Activated T-cell treated with anti-CD3 and anti-CD28 coated beads for 4 hours (primary cell): ENCODE measurements at places on chromosomes 2 and 18.

- peak; percentile 79 for DNase-seq
These were observed 6.5 kb downstream of the PTMA start for GRCh38 chr2:231714639-231715498.

DNA sequence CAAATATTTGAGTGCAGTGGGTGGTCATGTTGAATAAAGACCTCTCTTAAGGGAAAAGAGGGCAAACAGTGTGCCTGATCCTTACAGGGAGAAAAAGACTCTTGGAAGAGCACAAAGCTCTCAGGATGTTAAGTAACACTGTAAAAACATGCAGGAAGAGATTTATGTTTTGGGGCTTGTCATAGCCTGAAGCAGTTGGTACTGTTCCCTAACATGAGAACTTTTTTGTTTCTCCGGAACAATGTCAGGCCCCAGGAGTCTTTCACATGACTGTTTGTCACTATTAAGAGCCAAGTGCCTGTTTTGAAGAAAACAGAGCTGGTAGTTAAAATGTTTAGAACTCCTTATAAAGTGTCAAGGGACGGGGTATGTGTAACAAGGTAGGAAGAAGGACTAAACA is 83.7 kb upstream of the B3GNT2 start:
- DNase-seq = no peak

- DNase-seq = no peak
These were observed 980 bp upstream of the RNPEPL1 start for GRCh38 chr2:240567137-240567871.

- DNase-seq = no peak
These were observed 306.6 kb downstream of the SUCLG1 start for GRCh38 chr2:84152462-84152861.

GRCh38 chr2:20062615-20063545 is 11.5 kb upstream of the LAPTM4A start:
- DNase-seq = no peak

DNA sequence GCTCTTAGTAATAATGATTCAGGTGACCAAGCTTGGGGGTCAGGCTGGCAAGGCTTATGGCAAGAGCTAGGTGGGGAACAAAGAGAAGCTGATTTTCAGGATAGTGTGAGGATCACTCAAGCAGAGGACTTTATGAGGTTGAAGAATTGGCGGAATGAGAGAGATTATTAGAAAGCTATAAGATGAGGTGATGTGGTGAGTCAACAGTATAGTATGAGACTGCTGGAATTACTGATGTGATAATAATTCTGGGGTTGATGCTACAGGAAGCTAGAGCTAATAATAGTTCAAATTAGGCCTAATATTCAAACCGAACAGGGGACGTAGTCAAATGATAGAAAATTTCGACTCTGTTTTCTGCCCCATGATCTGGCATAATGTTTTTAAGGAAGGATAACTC is 2115.3 kb upstream of the PIK3C3 start:
- no peak for DNase-seq

- DNase-seq = no peak
These were observed 32.0 kb upstream of the GPR39 start for GRCh38 chr2:132384491-132385151.

DNA sequence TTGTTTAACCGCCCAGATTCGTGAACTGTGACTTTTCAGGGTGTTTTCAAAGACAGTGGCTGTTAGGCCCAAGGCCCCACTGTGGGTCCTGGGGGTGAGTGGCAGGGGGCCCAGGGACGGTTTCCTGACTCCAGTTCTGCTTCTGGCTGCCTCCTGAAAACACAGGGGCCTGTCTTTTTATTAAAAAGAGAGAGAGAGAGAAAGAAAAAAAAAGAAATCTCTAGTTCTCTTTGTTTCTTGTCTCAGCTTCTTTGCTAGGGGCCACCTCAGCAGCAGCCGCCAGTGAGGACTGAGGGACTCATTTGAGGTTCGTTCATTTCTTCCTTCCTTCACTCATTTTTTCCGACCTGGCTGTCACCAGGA is 15.4 kb upstream of the E2F6 start:
- DNase-seq = no peak

DNA sequence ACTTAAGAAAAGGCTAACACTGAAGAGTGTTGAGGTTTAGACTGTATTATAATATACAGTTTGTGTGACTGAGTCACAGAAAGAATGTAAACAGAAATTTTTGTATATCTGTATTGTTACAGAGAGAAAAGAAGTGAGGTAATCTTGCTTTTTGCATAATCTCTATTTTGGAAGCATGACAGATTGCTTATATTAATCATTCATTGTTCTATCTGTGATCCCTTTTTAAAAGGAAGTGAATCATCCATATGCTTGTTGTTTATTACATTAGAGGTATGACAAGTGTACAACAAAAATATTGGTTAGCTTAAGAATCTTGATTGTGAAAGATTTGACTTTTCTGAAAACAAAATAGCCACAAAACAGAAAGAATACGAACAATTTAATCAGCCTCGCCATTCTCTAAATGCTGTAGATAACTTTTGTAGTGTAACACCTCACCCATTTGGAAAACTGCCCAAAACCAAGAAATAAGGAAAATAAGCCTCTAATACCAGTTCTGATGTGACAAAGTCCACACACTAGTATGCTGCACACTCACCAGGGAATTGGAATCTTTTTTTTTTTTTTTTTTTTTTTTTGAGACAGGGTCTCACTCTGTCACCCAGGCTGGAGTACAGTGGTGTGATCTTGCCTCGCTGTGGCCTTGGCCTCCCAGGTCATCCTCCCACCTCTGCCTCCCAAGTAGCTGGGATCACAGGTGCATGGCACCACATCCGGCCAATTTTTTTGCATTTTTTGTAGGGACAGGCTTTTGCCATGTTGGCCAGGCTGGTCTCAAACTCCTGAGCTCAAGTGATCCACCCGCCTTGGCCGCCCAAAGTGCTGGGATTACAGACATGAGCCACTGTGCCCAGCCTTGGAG is 91.5 kb upstream of the LPIN2 start:
- no peak for DNase-seq

DNA sequence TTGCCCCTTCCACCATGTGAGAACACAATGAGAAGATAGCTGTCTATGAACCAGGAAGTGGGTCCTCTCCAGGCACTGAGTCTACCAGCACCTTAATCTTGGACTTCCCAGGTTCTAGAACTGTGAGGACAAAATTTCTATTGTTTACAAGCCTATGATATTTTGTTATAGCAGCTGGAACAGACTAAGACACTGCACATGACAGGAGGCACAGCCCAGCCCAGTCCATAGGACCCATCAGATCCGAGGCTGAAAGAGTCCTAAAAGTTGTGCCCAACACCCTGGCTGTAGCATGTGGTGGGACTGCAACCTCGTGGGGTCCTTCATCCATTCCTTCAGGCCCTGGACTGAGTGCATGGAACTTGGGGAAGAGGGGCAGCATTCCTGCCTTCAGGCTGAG is 48.4 kb upstream of the YWHAQ start:
- DNase-seq = no peak

GRCh38 chr18:13525381-13526029 is 200.9 kb downstream of the FAM210A start:
- no peak for DNase-seq
